Cardiac muscle cell (in vitro differentiated cells and primary cell): ENCODE measurements at places on chromosomes 11 and 22.

DNA sequence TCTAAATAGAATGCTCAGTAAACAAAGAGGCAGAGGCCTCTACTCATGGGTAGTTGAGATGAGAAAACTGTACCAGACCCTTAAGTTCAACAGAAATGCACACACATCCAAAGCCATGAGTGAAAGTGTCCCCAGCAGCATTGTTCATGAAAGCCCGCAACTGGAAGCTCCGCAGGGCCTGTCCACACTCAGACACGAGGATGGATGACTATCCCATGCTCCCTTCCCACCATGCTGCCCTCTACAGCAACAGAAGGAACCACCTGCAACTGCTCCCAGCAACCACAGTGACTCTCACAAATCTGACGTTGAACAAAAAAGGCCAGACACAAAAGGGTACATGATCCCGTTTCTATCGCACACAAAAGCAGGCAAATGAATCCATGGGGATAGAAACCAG is 76.9 kb upstream of the ANO1 start:
- no peak for DNase-seq

DNA sequence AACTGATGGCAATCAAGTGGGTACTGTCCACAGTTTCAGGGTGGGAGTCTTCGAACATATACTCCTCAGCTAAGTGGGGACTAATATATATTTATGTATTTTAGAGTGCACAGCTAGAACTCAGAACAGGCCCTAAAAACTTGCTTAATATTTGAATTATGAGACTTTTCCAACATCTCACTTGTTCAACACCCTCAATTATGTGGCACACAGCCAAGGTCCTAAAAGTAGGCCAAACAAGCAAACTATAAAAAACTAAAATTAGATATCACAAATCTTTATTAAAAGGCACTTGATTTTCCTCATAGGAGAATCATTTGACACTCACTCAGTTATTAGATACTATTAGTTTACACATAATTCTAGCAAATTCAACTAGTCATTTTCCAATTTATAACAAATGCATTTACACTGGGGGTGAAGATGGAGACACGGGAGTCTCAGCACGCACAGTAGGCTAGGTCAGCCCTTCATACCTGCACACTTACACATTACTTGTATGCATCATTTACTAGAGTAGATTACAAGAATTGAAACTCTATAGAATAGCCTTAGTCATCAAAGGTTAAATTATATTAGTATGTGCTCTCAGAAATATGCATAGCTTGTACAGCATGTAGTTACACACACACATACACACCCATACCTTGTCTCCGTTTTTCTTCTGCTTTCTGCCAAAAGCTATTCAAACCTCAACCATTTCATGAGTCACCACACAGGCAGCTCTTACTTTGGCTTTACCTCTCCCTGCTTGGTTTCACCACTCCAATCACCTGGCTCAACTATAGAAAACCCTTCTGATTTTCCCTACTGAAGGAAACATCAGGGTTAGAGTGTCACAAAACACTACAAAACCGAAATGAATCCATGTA is 171.5 kb downstream of the SBF2 start:
- DNase-seq: no peak

DNA sequence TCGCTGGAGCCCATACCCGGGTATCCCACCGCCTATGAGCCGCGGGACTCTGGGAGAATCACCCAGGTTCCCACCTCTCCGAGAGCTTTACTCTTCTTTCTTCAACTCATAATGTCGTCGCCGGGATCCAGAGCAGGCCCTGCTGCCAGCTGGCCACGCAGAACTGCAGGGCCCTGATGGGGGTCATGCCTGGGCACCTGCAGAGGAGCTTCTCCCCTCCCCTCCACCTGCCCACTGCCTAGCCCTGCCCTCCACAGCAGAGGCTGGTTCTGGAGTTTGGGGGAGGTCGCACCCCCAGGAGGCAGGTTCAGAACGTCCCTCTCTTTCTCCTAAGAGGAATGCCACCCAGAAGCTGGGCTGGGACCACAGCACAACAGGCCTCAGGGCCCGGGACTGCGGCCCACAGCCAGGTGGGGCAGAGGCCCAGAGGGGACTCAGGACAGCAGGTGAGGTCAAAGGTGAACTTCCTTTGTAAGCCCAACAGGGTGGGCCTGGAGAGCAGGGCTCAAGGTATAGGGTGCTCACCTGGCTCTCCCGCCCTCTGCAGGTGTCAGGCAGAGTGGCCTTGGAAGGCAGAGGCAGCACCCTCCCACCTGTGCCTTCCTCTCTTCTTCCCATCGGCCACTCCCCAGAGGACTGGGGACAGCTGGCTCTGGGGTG is 1.9 kb downstream of the SLC25A45 start:
- DNase-seq: no peak

- no peak for DNase-seq
These were observed 540.8 kb downstream of the INSC start for GRCh38 chr11:15655552-15655951.

GRCh38 chr11:126411971-126412381 is 56.5 kb downstream of the ST3GAL4 start:
- peak; percentile 72 for DNase-seq

DNA sequence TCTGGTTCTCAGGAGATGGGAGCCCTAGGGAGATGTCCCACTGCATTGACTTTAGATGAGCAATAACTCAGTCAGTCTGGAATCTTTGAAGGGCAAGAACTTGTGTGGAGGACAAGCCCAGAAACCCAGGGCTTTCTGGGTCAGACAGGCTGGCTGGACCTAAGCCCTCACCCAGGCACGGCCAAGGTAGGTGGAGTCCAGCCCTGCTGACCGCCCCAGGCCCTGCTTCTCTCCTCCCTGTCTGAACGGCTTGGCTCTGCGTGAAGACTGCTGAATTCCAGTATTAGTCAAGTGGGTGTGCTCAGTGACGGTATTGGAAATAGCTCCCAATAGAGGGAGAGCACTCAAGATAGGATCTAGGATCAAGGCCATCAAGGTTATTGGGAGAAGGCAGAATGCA is 6.1 kb downstream of the CXCR5 start:
- DNase-seq: peak; percentile 71

DNA sequence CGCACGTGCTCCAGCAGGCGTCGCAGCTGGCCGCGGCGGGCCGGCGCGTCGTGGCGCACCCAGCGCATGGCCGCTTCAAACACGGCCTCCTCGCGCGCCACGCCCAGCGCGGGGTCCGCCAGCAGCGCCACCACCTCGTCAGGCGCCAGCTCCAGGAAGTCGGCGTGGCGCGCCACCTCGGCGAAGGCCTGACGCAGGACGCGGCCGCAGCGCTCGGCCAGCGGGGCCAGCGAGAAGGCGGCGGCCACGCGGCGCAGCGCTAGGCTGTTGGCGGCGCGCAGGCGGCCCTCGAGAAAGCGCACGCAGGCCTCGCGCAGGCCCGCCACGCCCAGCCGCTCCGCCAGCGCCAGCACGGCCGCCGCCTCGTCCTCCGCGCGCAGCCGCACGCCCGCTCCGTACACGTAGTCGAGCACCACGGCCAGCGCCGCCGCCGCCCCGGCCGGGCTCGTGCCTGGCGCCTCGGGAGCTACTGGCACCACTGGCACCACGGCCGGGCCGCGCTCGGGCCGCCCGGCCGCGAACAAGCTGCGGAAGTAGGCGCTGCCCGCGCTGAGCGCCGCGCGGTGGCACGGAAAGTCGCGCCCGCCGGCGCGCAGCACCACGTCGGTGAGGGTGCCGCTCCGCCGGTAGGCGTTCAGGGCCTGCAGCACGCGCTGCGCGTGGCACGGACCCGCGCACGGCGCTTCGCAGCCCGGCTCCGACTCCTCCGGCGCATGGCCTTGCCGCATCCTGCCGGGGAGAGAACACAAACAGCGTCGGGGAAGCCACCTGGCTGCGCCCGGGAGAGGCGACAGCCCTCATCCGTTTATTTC is 2.9 kb downstream of the KLHL35 start:
- peak; percentile 81 for DNase-seq

GRCh38 chr11:1854949-1855885 is 2.3 kb downstream of the LSP1 start:
- no peak for DNase-seq

DNA sequence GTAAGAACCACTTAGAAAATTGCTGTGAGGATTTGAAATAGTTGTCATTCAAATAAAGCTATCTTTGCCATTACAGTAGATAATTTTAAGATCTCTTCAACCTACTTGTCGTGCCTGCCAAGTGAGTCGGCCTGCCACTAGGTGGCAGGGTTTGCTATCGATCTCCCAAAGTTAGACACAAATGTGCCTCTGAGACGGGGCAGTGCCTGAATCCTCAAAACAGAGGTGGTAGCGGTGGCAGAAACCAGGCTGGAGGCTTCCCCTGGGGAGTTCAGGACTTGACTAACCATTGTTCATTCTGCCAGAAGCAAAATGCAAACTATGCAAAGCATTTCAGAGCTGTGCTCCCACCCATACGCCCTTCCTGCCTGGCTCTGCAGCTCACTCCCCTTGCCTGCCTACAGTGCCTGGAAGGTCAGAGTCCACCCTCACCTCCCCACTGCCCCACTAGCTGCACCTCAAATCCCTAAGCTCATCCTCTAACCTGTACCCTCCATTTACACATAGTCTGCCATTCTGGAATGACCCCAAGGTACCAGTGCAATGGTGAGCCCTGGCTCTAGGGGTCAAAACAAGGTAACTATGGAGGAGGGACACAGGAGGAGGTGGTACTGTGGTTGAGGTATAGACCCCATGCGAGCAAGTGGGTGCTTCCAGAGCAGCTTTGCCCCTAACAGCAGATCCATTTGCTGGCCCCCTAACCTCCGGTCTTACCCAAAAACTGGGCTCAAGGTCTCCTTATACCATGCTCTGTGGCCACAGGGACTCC is 82.1 kb downstream of the C11orf58 start:
- peak; percentile 85 for DNase-seq

GRCh38 chr11:118931571-118931970 is 5.8 kb upstream of the BCL9L start:
- DNase-seq: no peak

DNA sequence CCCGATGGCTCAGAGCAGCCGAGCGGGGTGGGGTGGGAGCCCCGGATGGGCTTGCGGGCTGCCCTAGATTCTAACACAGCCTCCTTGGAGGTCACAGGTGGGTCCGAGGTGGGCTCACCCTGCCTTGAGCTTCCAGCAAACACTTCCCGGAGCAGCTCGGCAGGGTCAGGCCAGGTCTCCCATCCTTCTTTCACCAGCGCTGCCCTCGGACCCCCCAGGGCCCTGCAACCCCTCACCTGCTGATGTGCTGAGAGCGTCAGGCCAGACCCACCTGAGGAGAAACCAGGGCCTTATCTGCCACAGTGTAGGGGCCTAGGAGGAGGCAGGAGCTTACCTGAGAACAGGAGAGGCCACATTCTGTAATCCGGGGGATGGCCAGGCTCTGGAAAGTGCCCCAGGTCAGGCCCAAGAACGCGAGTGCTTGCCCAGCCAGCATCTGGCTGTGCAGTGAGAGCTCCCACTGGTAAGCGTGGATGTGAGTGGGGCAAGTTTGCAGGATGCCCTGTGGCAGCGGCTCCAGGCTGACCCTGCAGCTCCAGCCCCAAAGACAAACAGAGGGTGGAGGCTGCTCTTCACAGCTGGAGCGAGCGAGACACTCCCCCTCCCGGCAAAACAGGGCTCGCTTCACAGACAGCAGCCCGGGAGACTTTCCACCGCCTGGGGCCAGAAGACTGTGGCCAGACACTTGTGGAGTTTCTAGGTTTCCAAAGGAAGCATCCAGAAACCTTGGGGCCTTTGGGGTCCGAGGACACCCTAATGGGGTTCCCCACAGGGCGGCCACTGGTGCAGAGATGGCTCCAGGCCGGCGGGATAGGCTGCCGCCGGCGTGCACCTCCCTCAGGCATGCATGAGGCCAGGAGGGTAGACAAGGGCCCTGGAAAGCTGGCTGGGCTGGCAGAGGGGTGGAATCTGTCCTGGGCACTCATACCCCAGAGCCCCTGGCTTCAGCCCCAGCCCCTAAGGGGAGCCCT is at the start of gene IL17REL:
Gene IL17REL (minus strand): TSS at position 555 of the 971 bp plus-strand sequence. CDS start 119 bp downstream, at position 436.
- DNase-seq: no peak

DNA sequence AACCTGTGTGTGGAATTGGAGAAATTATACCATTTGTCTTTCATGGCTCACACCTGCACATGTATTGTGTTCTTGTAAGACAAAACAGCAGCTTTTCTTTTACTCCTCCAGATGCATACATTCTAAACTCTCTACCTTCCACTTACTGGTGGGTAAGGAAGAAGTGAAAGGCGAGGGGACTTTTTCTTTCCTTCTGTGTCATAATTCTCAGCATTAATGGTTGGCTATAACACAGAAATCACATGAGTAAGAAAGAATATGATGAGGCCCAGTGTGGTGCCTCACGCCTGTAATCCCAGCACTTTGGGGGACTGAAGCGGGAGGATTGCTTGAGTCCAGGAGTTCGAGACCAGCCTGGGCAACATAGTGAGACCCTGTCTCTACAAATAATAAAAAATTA is 57.8 kb upstream of the SHANK2 start:
- DNase-seq: no peak

- DNase-seq: no peak
These were observed 144.9 kb downstream of the MAML2 start for GRCh38 chr11:96197801-96198701.

GRCh38 chr22:26267856-26268255 is 98.6 kb downstream of the SEZ6L start:
- no peak for DNase-seq

- no peak for DNase-seq
These were observed 143.6 kb downstream of the ADAMTS15 start for GRCh38 chr11:130592056-130592455.

DNA sequence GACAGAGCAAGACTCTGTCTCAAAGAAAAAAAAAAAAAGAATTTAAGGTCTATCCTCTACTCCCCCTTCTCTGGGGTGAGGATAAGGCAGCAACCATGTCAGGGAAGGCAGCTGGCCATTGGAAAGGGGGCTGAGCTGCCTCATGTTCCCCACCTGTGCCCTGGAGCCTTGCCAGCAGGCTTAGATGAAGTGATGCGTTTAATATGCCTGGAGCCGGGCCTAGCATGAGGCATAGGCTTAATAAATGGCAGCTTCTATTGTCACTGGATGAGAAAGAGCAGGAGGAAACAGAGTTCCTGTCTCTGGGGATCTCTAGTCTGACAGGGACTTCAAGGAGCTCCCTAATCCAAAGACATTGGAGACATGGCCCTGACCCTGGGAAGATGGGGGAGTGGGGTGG is 3.2 kb upstream of the KCNE3 start:
- no peak for DNase-seq

DNA sequence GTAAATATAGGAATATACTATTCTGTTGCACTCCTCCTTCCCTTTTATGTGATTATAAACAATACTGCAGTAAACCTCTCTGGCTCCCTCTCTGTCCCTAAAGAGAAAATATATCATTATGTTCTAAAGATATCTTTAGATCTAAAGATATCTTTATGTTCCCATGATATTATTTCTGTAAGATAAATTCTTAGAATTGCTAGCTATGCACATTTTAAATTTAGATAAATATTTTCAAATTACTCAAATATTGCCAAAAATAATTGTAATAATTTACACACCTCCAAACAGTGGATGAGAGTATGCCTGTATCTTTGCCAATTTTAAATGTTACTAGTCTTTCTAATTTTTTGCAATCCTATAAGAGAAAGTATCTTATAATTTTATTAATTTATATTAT is 10.3 kb upstream of the DEUP1 start:
- DNase-seq: no peak

GRCh38 chr11:5992604-5993251 is 5.9 kb upstream of the OR52L1 start:
- peak; percentile 13 for DNase-seq

- no peak for DNase-seq
These were observed 24.0 kb downstream of the PRDM11 start for GRCh38 chr11:45170484-45170883.

- no peak for DNase-seq
These were observed 11.9 kb upstream of the OAF start for GRCh38 chr11:120198787-120199469.

GRCh38 chr22:30235687-30236170 is 10.8 kb downstream of the LIF start:
- peak; percentile 90 for DNase-seq
